ENCODE measurements at places on chromosomes 1 and 21.

DNA sequence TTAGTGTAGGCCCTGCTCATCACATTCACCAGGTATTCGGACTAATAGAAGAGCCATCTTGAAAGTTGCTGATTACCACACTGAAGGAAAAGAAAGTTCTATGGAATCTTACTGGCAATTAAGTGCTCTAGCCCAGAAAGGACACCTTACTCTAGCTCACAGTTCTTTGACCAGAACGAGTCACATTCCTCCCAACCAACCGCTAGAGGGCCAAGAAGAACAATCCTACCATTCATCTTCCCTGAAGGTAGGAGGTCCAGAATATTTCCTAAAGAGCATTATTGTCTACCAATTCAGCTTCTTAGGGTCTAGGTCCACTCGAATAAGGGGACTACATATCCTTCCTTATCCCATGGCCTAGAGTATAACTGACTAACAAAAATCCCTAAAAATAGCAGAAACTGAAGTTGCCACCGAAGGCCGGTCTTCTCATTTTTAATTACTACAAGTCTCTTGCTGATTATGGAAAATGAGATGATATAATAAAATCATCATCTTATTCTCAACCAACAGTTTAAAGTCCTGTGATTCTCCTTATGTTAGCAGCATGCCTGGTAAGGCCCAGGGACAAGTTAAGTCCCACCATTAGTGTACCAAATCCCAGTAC, 2.7 kb upstream of the FMO1 start:
- peak; percentile 85 for DNase-seq

DNA sequence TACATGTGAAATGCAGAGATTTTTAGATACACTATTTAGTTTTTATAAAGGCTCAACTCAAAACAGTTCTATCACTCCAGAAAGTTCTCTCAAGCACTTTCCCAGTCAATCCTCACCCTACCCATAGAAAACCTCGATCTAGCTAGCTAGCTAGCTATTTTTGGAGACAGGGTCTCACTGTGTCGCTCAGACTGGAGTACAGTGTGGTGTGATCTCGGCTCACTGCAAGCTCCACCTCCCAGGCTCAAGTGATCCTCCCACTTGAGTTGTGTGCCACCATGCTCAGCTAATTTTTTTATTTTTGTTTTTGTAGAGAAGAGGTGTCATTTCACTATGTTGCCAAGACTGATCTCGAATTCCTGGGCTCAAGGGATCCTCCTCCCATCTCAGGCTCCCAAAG, 236.9 kb downstream of the RERE start:
- DNase-seq: no peak

DNA sequence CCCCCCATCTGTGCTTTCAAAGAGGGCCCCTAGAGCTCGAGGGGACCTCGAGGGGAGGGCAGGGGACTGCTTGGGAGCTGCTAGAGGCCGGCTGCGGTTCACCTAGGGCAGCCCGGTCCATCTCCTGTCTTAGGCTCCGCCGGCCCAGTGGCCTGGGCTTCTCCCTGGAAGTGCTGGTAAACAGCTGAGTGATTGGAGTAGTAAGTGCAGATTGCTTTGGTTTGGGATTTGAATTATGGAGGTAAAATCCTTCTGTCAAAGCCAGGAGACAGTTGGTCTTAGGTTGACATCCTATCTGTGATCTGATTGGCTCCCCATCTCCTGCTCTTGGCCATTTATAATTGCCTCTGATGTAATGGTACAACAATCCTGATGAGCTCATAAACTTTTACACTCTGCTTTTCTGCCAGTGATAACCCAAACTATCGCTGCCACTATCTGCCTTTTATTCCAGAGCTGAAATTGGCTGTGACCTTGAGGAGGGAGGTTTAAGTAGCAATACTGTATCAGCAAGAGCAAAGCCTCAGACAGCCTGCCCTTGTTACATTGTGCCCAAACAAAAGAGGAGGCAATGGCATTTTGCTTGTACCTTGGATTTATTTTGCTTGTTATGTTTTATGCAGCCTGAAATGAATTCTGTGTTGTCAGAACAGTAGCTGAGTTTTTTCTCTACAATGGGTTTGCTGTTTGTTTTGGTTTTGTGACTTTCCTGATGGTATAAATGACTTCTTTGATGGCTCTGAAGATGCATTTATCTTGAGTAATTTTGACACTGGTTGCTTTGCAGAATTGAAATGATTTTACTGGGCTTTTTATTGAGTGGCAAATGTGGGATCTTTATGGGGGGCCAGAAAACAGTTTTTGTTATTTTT, 2.4 kb downstream of the ARID1A start:
- DNase-seq: peak; percentile 62

DNA sequence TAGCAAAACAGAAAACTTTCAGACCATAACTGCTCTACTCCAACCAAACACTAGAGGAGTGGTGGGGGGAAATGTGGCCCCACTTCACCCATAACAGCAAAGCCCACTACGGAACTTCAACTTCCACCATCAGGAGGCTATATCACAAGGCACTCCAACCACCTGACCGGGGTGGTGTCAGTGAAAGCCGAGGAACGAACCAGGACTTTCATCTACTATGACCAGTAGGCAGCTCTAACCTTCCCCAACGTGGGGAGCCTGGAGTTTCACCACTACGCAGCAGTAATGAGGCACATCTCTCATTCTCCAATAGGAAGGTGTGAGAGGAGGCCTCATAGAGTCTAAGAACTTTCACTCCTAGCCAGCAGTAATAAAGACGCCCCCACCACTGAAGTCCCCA, 42.4 kb upstream of the ATP1B1 start:
- no peak for DNase-seq

DNA sequence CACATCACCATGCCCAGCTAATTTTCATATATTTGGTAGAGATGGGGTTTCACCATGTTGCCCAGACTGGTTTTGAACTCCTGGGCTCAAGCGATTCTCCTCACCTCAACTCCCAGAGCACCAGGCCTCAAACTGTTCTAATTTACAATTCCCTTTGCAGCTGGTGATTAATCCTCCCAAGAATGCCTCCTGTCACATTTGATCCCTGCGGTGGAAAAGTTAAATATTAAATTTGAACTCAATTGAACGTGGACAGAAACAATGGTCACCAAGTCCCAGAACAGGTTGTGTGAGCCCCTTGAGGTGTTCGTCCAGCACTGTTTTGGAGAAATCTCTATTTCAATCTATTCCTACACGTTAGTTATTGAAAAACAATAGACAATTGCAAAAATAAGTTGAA, 2.0 kb upstream of the ANKRD35 start:
- DNase-seq: no peak

GRCh38 chr1:219460081-219460895, 152.6 kb downstream of the ZC3H11B start:
- no peak for DNase-seq

GRCh38 chr1:93732514-93732913, 50.9 kb upstream of the BCAR3 start:
- peak; percentile 59 for DNase-seq

DNA sequence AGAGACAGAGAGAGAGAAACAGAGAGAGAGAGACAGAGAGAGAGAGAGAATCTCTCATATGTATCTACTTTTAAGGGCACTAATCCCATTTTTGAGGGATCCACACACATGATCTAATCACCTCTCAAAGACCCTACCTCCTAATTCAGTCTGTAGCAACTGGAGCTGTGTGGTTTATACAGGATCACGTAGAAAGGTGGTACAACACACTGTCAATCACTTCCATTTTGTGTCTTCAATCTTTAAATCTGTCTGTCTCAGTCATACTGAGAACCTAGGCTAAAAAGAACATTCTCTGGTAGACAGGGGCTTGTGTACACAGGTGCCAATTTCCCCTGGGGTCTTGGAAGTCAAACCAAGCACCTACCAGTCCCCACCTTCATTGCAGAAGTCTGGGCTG, 229.9 kb downstream of the TGFB2 start:
- no peak for DNase-seq

GRCh38 chr21:43871487-43871886, 6.5 kb downstream of the AGPAT3 start:
- DNase-seq: no peak

GRCh38 chr1:171313319-171313834, 606 bp upstream of the FMO4 start:
- no peak for DNase-seq

DNA sequence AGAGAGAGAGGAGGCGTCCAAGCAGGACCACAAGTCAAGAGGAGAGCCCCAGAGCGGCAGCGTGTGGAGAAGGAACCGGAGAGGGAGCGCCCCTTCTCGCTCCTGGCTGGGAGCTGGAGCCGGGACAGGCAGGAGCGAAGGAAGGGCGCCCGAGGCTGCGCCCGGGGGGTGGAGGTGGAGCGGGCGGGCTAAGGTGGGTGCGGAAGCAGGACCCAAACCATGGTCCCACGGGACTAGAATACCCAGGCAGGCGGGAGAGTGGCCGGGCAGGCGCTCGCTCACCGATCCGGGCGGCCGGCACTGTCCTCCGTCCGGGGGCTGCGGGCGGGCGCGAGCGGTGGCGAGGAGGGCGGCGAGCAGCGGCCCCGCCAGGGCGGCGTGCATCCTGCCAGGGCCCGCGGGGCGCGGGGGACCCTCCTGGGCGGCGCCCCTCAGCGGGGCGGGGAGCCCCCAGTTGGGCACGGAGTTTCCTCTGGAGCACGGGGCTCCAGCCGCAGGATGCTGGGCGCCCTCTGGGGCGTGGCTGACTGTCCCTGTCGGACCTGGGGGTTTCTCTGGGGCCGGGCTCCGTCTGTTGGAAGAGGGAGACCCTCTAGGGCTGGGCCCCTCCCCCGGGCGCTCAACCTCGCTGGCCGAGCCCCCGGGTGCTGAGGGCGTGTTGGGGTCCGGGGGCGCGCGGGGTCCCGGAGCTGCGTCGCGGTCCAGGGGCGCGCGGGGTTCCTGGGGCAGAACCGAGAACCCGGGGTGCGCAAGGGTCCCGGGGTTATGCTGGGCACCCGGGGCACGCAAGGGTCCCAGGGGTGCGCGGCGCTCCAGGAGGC, 569 bp downstream of the TRABD2B start:
- peak; percentile 59 for DNase-seq

GRCh38 chr21:46097336-46098293, at the start of gene COL6A2:
TSS of gene COL6A2 (plus strand) at chr21:46098112.
- DNase-seq: peak; percentile 85

DNA sequence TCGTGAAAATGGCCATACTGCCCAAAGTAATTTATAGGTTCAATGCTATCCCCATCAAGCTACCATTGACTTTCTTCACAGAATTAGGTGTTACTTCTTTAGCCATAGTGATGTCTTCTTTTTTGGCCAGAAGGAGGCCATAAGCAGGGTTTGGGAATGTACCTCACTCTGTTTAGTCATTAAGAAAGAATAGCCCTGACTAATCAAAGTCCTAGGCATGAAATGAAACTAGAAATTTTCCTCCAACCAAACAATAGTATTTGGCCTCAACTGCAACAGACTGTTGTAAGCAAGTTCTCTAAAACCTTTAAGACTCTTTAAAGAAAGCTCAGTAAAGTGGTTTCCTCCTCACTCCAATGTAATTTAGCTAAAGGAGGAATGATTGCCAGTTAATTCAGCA, 163.9 kb downstream of the AKT3 start:
- DNase-seq: no peak

- DNase-seq: no peak
Measured at GRCh38 chr1:69058454-69058853, 509.3 kb upstream of the LRRC7 start.

GRCh38 chr1:182304218-182304617, 87.4 kb downstream of the GLUL start:
- no peak for DNase-seq

Data from GM23338 (cell line).